ENCODE measurements at places on chromosomes 16 and 17. TPM values are rescaled to one million over a fixed set of nuclear protein-coding genes. Genes with fewer than 3 reads are reported as not detected.

Gene NECAB2
- 3.7 TPM for total RNA-seq

Gene CNTNAP1
- total RNA-seq = 8.0 TPM

Gene IL21R
- under 0.01 TPM for total RNA-seq

Gene ITGAD
- not detected for total RNA-seq

Gene SMIM22
- total RNA-seq = not detected
